Common myeloid progenitor, CD34-positive (primary cell): ENCODE measurements at places on chromosomes 5 and 9.
A peak's percentile ranks its signal among the peaks of the same experiment; 100 is the strongest.

DNA sequence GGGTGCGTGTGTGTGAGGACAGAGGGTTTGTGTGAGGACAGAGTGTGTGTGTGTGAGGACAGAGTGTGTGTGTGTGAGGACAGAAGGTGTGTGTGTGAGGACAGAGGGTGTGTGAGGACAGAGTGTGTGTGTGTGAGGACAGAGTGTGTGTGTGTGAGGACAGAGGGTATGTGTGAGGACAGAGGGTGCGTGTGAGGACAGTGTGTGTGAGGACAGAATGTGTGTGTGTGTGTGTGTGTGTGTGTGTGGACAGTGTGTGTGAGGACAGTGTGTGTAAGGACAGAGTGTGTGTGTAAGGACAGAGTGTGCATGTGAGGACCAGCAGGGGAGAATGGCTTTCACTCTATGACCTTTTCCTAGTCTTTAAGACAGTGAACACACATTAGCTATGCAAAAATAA is 63.1 kb upstream of the UBAC1 start:
- DNase-seq, result no peak

GRCh38 chr9:89418882-89419640 is 78.9 kb downstream of the SEMA4D start:
- DNase-seq, result peak; percentile 70

DNA sequence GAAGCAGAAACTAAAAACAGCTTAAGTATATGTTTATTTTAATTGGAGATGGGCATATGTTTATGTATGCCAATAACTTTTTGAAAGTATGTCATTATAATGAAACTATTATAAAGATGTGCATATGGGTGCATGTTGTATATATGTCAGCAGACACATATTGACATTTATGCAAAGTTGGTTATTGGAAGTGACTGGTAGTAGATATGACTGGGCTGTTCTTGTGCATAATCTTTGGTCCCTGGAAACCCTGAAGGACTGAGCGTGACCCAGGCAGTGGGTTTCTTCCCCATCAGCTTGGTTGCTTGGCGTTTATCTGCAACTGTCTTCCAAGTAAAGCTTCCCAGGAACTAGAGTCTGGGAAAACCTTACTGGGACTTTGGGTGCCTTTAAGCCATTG is 25.7 kb downstream of the ANKRA2 start:
- DNase-seq, result no peak

DNA sequence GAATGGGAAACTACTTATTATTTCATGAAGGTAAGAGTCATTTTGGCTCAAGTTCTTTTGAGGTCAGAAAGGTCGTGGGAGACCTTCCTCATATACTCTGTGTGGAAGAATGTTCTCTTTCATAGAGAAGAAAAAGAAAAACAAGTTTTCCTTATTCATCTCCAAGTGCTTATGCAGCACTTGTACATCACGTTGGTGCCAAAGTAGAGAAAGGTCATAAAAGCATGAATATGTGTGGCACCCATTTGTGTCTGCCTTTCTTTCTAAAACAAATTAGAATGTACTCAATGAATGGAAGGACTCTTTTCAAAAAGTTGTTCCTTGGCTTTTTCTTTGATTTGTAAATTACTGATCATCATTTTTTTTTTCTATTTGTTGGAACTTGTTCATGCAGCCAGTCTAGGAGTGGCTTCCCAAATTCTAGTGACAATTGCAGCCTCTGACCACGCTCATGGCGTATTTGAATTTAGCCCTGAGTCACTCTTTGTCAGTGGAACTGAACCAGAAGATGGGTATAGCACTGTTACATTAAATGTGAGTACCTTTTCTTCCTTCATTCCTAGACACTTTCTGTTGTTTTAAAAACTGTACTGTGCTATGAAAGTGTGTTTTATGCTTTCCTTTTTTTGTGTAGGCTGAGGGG is 122.4 kb downstream of the ADGRV1 start:
- no peak for DNase-seq

- DNase-seq, result no peak
Measured at GRCh38 chr5:5613261-5613990, 190.9 kb downstream of the ICE1 start.

DNA sequence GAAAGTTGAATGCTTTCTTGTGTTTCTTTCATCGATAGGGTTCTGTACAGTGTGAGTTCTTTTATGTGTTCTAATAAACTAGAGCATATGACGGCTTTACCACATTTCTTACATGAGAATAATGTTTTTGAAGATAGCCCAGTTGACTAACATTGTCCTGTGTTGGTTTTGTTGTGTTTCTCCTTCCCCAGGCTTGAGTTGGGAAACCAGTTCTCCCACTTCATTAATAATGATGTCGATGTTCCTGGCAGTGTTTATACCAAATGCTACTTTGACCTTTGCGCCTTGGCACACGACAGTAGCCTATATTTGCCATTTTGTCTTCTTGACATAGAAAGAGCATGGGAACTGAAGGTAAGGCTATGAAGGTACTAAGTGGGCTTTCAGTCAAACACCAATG is 14.4 kb upstream of the ZNF782 start:
- no peak for DNase-seq

DNA sequence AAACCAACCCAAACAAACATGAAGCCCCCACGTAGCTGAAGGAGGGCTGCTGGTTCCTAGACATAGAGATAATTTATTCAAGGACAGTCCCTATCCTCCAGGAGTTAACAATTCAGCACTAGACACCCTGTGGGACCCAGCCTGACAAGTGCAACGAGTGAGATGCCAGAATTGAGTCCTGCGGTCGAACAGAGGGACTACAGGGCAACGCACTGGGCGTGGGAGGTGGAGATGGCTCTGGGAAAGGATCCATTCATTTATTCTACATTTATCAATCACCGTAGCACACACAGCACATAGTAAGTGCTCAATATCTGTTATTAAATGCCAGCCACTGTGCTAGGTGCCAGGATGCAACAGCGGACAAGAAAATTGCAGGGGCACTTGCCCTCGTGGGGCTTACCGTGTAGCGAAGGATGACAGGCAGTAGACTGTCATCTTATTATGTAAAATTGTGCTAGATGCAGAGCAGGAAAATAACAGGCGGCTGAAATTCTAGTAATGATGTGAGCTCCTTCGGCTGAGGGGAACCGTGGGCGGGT is 855 bp upstream of the ARHGAP26 start:
- no peak for DNase-seq

DNA sequence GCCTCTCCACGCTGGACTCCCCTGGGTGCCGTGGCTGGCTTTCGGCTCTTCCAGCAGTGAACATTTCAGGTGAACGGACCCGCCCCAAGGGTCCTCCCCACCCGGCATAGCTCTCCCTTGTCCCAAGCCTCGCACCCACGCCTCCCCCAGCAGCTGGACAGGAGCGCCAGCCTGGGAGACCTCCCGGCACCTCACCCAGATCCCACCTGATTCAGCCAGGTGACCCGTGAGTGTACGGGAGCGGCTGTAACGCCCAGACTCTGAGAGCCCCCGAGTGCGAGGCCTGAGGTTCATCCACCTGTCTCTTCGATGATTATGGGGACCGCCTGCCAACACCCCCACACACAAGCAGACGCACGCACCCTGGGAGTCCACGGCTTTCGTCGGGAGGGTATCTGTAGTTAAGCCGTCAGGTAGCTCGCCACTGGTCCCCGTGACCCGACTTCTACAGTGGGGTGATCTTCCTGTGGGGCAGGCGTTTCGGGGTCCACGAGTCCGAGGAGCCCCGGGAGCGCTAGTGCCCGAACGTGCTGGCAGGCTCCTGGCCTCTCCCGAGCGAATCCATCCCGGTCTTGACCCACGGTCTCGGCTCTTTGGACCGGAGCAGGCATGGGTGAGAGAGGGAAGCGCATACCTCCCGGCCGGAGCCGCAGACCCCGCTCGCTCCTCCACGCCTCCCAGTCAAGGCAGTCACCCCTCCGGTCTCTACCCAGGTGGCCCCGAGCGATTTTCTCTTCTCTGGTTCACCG is 14.9 kb downstream of the TRIM7 start:
- peak; percentile 48 for DNase-seq

GRCh38 chr9:114230068-114230467 is 74.7 kb downstream of the COL27A1 start:
- DNase-seq, result no peak

GRCh38 chr5:100004969-100005368 is 530.2 kb upstream of the FAM174A start:
- DNase-seq, result no peak

DNA sequence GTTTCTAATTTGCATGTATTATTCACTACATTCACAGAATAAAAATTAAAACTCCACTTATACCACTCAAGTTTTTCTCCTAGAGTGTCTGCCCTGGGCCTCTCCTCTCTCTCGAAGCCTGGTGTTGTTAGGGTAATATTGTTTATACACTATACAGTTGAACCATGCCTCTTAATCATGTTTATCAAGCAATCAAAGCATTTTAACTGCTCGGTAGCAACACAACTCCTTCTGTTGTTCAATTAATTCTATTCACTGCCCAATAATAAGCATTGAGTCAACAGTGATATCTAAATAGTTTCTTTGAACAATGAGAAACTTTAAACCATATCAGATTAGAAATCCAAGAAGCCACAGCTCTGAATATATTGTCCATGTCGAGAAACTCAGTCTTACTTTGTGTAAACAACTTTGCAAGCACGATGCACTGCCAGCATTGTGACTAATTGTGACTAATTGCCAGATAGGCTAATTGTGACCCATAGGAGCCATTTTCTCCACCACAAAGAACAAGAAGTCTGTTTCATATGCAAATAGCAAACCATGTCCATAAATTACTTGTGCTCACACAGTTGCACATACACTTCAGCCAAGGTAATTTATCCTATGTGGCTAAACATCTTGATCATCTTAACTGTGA is at the start of gene DNAH5:
Gene DNAH5, minus strand, starts transcription at position 129 of the 640 bp plus-strand sequence. CDS start 250 bp downstream, outside the sequence.
- no peak for DNase-seq

DNA sequence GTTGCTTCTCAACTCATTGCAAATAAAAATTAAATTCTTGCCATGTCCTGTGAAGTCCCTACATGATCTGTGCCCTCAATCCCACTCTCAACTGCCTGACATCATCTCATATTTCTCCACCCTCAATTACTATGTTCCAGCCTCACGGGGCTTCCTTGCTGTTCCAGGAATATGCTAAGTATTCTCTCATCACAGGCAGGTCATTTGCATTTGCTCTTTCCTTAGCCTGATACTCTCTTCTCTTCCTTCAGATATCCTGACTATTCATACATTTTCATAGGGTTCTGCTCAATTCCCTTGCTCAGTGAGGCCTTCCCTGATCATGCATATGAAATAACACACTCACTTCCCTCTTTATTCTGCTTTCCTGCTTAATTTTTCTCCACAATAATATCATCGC is 135.1 kb upstream of the DAB2 start:
- no peak for DNase-seq

GRCh38 chr5:113394658-113395057 is 40.1 kb downstream of the TSSK1B start:
- DNase-seq, result no peak

GRCh38 chr5:1860949-1861348 is 21.8 kb downstream of the IRX4 start:
- no peak for DNase-seq

DNA sequence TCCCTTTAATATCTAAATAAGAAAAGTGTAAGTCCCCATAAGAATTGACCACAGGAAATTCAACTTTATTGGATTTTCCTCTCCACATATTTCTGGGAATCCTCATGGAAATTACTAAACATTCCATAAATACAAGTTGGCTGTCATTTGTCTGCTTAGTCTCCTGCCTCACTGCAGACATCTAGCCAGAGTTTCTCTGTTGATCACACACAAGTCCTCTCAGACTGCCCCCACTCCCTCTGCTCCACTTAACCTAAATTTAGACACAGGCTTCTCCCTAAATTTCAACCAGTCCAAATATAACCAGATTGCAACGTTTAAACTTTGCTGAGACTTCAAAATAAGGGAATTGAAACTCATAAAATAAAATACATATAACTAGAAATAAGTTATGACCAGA is 982.1 kb downstream of the DTWD2 start:
- no peak for DNase-seq

- no peak for DNase-seq
Measured at GRCh38 chr9:126615791-126616447, 2.2 kb downstream of the LMX1B start.

DNA sequence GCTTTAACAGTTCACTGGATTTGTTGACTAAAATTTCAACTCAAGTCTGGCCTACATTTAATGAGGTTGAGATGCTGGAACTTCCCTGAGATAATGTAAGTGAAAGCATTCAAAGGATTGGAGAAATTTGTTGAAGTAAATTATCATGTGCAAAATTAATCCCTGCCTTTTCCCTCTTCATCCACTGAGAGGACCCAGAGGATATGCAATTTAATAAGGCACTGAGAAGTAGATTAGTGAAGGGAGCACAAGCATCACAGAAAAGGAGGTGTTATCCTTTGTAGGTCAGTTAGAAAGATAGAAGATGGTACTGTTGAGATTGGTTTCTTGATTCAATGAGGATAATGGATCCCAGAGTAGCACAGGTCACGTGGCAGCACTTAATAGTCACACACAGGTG is 42.6 kb upstream of the ANKRD31 start:
- DNase-seq, result no peak

DNA sequence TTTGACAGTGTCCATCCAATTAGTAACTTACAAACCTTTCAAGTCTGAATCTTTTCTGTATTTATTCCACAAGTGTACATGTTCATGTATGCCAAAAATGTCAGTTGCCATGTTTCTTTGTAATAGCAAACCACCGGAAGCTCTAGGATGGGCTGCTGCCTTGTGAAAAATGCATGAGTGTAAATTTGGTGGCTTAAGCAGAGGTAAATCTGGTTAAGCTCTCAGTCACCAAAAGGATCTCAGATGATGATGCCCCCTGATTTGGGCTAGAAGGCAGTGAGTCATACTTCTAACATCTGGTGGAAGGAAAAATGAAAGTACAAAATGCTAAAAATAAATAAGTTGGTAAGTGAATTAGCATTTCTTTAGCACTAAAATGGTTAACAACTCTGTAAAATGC is 567.5 kb downstream of the ELAVL2 start:
- no peak for DNase-seq

- DNase-seq, result no peak
Measured at GRCh38 chr9:96486386-96487028, 36.5 kb downstream of the HABP4 start.

DNA sequence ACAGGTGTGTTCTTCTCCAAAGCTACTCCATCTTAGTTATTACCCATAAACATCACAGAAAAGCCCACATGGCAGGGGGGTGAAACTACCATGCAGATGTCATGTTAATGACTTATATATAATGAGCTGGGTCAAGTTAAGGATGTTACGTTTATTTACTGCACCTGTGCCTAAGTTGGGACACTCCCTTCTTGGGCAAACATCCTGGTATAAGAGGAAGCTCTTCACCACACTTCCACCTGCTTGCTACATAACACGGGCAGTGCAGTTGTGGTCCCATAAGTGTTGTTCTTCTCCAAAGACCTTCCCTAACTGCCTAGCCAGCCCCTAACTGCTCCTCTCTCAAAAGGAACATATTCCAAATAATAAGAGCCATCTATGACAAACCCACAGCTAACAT is 9.3 kb upstream of the ZCCHC9 start:
- no peak for DNase-seq

GRCh38 chr5:61319388-61320146 is 12.5 kb upstream of the ZSWIM6 start:
- peak; percentile 90 for DNase-seq
